Stimulated activated CD8-positive, alpha-beta memory T cell treated with anti-CD3 and anti-CD28 coated beads, Interleukin-4, amount 100 ng/mL, for 4 hours (primary cell): ENCODE measurements at places on chromosomes 16 and 17.

- DNase-seq = no peak
Measured at GRCh38 chr16:16000685-16001084, 51.3 kb downstream of the ABCC1 start.

DNA sequence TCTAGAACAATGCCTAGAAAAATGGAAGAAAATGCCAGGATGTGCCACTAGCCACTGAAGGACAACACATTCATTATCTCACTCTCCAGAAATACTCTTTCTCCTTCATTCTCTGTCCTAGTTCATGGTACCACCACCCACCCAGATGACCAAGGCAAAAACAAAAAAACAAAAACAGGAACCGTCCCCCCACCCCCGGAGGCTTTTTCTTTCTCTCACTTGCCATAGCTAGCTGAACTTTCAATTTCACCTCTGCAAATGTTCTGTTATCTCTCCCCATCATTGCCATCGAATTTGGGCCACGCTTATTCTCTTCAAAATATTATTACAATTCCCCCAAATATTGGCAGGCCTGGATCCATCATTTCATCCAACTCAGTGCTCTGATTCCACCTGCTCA, 49.0 kb downstream of the SOX9 start:
- no peak for DNase-seq

GRCh38 chr16:70433458-70434103, 5.3 kb downstream of the ST3GAL2 start:
- no peak for DNase-seq

DNA sequence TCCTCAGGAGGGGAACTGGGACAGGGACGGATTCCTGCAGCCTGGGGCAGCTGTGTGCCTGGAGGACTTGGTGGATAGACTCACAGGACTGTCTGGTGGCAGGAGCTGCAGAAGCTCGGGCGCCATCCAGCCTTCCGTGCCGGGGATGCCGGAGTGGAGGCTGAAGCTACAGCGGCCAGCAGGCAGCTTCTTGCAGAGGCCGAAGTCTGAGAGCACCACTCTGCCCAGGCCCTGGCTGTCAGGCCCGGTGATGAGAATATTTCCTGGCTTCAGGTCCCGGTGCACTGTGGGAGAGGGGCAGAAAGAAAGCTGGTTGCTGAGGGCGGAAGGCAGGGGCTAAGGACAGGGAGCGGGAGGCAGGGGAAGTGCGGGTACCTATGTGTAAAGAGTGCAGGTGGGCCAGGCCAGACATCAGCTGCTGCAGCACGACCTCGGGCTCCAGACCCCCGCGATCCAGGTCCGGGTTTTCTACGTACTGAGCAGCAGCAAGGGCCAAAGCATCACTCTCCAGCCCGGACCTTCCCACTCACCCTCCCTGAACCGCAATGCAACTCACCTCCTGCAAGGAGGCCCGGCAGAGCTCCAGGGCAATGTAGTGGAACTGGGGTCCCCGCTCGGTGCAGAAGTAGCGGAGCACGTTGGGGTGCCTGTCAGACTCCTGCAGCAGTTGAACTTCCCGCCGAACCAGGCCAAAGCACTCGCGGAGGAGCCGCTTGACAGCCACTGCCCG, 16.1 kb downstream of the PLK1 start:
- DNase-seq = no peak

DNA sequence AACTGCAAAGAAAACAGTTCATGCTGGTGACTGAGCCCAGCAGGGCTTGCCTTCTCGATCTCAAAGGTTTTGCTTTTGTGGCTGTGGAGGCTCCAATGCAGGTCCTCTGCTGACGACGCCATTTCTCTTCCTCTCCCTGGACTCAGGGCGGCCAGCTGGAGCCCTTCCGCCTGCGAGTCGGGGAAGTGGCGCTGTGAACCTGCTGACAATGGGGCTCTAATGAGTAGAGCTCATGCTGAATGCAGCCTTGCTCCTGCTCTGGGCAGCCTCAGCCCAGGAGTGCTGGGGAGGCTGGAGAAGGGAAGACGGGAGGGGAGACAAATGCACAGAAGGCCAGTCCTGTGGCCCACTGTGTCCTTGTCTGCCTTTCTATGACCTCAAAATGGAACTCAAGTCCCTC, 43.8 kb downstream of the VAC14 start:
- DNase-seq = no peak

- DNase-seq = no peak
Measured at GRCh38 chr17:81832608-81833159, 407 bp downstream of the MCRIP1 start.

- no peak for DNase-seq
Measured at GRCh38 chr17:44121997-44122815, 1.2 kb downstream of the HDAC5 start.
